Testis (tissue), 5 donors: ENCODE measurements at places on chromosomes 3 and 15. TPM values are rescaled to one million over a fixed set of nuclear protein-coding genes. Genes with fewer than 3 reads are reported as not detected.
A peak's percentile ranks its signal among the peaks of the same experiment; 100 is the strongest.

Gene PRR20G
- 10.5 TPM for polyA plus RNA-seq

GRCh38 chr3:25897019-25897418 is 107.1 kb downstream of the OXSM start:
- peak; percentile 43 for DNase-seq

DNA sequence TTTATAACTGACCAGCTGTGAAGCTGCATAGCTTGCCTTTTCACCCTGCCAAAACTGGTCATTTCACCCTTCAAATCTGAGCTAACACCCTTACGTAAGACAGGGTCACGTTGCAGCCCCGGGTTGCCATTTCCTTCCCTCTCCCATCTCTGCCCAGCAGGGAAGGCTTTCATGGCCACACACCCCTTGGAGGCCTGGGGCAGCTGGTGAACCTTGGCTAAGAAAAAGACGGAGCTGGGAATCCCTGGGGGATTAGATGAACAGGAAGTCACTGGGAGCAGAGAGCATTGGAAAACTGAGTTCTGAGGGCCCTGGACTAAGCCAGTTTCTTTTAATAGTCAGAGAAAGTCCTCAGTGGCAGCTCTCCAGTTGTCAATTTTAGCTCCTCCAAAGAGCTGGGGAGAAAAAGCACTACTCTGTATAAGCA is 67.8 kb downstream of the TTC23 start:
- DNase-seq: peak; percentile 37

GRCh38 chr15:39028069-39028468 is 463.5 kb upstream of the RASGRP1 start:
- no peak for DNase-seq

GRCh38 chr3:196712514-196713413 is 587 bp downstream of the PIGX start:
- peak; percentile 76 for DNase-seq

Gene BTLA
- polyA plus RNA-seq: 0.50 TPM

- no peak for DNase-seq
Observed at GRCh38 chr3:30493911-30494311, 112.5 kb upstream of the TGFBR2 start.

Gene TRPM1
- 4.4 TPM for polyA plus RNA-seq

GRCh38 chr15:61644550-61644949 is 415.4 kb upstream of the RORA start:
- DNase-seq: no peak

DNA sequence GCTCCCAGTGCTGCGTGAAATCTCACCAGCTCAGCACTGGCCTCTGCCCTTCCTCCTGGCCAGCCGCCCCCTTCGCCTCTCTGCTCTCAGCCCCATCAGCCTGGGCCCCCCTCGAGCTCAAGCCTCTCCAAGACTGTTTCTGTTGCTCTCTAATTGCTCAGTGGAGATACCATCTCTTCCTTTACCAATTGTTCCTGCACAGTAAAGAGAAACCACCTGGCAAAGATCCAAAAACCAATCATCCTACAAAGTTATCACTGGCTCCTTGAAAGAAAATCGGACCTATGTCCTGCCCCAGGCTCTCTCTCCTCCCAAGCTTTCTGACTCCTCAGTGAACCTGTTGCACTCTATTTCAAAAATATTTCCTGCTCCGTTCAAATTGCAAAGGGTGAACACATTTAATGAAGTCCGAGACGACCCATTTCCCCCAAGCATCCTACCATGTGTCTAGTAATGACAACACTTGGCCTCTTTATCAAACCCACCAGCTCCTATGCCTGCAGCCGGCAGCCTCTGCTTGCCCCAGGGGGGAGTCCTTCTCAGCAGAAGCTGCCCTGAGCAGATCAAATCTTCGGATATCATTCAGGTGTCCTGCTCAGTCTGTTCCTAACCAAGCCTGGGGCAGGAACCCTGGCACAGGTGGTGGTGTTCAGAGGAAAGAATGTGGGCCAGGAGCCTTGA is 53.7 kb upstream of the FAM174B start:
- DNase-seq: no peak

GRCh38 chr15:52151353-52151752 is 38.8 kb upstream of the BCL2L10 start:
- no peak for DNase-seq

- DNase-seq: no peak
Observed at GRCh38 chr3:9102240-9102981, 139.1 kb upstream of the RAD18 start.
